AG08395 (cell line): ENCODE measurements at places on chromosomes 4 and X.
A peak's percentile ranks its signal among the peaks of the same experiment; 100 is the strongest.

- peak; percentile 21 for DNase-seq
Measured at GRCh38 chrX:44314259-44314734, 29.2 kb downstream of the EFHC2 start.

GRCh38 chrX:34884817-34885216, 57.8 kb upstream of the FAM47B start:
- peak; percentile 80 for DNase-seq

- no peak for DNase-seq
Measured at GRCh38 chrX:155871934-155872333, 9.2 kb upstream of the VAMP7 start.

- DNase-seq: no peak
Measured at GRCh38 chrX:71198066-71198465, 25.0 kb upstream of the GJB1 start.

GRCh38 chr4:87032884-87033533, 98.2 kb downstream of the AFF1 start:
- peak; percentile 68 for DNase-seq

- peak; percentile 43 for DNase-seq
Measured at GRCh38 chr4:154982187-154983047, 201.3 kb downstream of the RBM46 start.

GRCh38 chr4:77699731-77700210, 94.2 kb downstream of the CXCL13 start:
- DNase-seq: peak; percentile 76

GRCh38 chr4:123856689-123857545, 460.3 kb downstream of the SPRY1 start:
- peak; percentile 45 for DNase-seq

GRCh38 chrX:21873063-21873775, 17.4 kb downstream of the YY2 start:
- DNase-seq: no peak

- no peak for DNase-seq
Measured at GRCh38 chr4:138078253-138078652, 163.9 kb downstream of the SLC7A11 start.

DNA sequence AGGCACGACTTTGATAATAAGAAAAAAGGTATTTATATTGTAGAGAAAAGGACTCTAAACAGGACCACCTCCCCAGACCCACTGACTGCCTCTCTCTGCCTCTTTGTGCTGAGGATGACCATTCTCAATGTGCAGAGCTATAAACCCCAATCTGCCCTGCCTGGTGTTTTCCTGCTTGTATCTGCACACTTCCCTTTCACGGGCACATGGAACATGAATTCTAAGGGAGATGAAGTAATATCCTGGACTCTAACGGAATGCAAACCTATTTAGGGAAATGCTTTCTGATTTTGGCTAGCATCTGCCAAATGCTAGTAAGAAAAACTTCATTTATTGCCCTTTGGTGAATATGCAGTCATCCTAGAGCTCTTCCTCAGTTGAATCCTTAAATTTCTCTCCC, 2.4 kb downstream of the DIPK2B start:
- DNase-seq: no peak

GRCh38 chr4:2469192-2469984, 482 bp downstream of the RNF4 start:
- peak; percentile 39 for DNase-seq

- peak; percentile 24 for DNase-seq
Measured at GRCh38 chr4:143586080-143586479, 72.6 kb downstream of the SMARCA5 start.

- DNase-seq: no peak
Measured at GRCh38 chrX:70755850-70756249, 152.7 kb downstream of the TEX11 start.

DNA sequence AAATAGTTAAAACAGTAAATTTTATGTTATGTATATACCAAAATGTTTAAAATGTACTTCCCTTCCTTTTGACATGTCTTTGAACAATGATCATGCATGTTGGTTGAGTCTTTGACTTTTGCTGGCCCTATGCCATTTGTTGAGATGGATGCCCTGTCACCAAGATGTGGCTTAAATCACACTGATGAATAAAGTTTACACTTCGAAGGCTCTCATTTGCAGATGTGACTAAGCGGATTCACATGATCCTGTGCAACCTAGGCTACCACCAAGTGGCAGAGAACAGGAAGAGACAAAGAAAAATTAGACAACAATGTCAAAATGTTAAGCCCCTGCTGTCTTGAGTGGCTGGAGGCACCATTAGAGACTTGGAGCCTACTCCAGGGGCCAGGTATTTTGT, 139.9 kb downstream of the RAB28 start:
- peak; percentile 10 for DNase-seq

DNA sequence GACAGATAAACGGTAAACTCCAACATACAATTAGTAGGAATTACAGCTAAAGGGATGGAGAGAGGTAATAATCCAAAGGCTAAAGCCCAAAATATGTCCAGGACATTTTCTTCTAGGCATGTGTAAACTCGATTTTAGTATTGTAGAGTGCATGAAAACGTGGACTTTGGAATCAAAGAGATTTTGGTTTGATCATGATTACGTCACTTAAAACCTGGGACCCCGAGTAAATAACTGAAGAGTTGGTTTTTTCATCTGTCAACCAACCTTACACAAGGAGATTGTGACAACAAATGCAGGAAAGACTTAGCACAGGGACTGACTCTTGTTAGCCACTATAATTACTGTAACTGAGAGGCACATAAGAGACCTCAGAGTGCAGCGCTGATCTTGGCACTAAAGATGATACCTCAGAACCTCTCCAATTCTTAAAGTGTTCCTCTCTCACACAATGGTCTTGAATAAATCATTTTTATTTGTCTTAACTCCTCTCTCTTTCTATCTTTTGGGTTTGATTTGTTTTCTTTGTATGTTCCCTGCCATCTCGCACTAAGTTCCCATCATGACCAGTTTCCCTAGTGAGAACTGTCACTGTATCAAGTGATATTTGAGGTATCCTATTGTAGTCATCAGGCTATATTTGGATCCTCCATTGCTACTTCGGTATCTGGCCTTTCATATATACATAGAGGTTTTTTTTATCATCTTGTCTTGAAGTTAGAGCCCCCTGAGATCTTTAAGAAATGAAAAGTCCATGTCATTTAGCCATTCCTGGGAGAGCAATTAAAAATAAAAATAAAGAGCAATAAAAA, 32.2 kb upstream of the MSL3 start:
- no peak for DNase-seq

DNA sequence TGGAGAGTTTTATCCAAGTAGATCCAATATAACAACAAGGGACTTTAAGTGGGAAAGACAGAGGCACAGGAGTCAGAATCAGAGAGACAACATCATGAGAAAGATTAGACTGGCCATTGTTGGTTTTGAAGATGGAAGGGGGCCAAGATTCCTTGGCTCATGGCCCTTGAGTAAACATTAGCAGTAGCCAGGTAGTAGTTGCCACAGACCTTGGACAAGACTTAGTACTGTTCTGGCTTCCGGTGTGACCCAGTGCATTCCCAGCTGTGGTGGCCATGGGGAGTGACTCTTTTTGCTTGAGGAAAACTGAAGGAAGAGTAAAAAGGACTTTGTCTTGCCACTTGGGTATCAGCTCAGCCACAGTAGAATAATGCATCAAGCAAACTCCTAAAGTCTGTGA, 462.2 kb upstream of the CPXCR1 start:
- DNase-seq: no peak
